CD4-positive, alpha-beta T cell treated with Interleukin-21 for 1 hour (primary cell): ENCODE measurements at places on chromosomes 16 and 17.

DNA sequence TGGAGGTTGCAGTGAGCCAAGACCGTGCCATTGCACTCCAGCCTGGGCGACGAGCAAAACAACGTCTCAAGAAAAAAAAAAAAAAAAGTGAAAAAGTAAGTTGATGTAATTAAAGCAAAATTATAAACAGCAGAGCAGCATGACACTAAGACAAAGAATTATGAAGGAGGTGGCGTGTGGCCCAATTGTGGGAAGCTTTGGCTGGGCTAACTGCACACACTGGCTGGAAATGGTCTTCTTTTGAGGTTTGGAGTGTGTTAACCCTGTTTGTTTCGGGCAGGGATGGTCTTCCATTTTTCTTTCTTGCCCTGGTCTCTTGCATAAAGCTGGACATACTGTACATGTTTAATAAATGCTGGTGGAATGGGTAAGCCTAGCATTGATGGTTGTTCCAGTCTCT, 54.8 kb downstream of the RAP1GAP2 start:
- no peak for DNase-seq

GRCh38 chr17:45221081-45222013, at the start of gene FMNL1:
FMNL1 (plus strand) TSS chr17:45221885; CDS start chr17:45222125, 240 bp downstream.
- peak; percentile 69 for DNase-seq

DNA sequence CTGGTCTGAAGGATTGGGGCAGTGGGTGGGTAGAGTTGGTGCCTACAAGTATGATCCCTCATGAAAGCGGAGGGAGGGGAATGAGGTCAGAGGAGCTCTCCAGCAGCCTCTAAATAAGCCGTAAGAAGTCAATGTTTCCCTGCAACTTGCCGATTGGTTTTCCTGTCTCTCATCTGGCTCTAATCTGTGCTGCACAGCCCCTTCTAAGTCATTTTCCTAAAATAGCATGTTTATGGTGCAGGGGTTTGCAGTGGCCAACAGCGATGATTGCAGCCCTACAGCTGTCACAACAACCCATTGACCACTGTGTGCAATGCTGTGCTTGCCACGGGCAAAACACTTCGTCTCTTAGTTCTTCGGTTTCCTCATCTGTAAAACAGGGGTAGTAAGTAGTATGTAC, 189.2 kb downstream of the PRKCB start:
- DNase-seq = no peak

DNA sequence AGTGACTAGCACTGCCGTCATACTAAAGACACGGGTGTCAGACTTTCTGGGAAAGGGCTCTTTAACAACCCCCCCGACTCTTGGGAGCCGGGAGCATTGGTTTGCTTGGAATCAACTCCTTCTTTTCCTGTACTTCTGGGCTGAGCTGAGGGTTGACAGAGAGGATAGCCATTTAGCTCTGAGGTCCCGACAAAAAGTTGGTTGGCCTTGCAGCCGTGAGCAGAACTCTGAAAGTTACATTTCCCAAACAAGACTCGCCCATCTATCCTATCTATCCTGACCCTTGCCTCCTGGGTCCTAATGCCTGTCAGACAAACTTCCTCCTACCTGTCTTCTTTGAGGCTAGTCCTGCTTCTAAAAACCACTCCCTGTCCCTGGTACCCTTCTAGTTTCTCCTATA, 460.8 kb upstream of the TOM1L1 start:
- no peak for DNase-seq

GRCh38 chr17:82964851-82965341, 114.5 kb upstream of the METRNL start:
- DNase-seq = no peak

DNA sequence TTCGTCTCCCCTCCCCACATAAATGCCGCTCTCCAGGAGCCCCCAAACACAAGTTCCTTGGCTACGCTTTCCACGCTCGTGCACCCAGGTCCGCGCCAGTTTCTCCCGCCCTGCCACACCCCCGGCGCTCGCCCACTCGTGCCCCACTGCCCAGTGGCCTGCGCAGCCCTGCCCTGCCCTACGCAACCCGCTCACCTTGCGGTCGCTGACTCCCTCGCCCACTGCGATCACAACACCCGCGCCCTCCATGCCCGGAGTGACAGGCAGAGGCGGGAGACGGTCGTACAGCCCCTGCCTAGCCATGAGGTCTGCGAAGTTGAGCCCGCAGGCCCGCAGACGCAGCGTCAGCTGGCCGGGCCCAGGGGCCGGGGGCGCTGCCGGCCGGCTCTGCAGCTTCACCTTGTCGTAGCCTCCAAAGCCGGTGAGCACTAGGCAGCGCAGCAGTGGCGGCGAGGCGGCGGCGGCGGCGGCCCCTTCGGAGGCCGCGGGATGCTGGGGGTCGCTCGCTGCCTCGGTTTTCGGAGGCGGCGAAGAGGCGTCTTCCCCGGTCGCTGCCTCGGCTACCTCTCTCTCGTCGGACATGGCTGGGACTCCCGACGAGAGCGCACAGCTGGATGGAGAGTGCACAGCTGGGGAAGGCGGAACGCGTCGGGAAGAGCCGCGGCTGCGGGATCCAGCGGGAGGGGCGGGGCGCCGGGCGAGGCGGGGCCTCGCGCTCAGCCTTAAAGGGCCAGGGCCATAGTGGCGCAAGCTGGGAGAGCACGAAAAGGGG, at the start of gene VAT1:
VAT1 (minus strand) TSS at position 645 of the 772 bp plus-strand sequence; CDS start at position 582, 63 bp downstream.
- DNase-seq = peak; percentile 62

GRCh38 chr16:23874613-23875294, 39.0 kb downstream of the PRKCB start:
- no peak for DNase-seq

GRCh38 chr17:50358177-50358576, 12.3 kb downstream of the XYLT2 start:
- no peak for DNase-seq
